ENCODE measurements at places on chromosomes 16 and 17.
A peak's percentile ranks its signal among the peaks of the same experiment; 100 is the strongest.

- peak; percentile 58 for DNase-seq
Measured at GRCh38 chr16:28182183-28182582, 29.6 kb downstream of the XPO6 start.

DNA sequence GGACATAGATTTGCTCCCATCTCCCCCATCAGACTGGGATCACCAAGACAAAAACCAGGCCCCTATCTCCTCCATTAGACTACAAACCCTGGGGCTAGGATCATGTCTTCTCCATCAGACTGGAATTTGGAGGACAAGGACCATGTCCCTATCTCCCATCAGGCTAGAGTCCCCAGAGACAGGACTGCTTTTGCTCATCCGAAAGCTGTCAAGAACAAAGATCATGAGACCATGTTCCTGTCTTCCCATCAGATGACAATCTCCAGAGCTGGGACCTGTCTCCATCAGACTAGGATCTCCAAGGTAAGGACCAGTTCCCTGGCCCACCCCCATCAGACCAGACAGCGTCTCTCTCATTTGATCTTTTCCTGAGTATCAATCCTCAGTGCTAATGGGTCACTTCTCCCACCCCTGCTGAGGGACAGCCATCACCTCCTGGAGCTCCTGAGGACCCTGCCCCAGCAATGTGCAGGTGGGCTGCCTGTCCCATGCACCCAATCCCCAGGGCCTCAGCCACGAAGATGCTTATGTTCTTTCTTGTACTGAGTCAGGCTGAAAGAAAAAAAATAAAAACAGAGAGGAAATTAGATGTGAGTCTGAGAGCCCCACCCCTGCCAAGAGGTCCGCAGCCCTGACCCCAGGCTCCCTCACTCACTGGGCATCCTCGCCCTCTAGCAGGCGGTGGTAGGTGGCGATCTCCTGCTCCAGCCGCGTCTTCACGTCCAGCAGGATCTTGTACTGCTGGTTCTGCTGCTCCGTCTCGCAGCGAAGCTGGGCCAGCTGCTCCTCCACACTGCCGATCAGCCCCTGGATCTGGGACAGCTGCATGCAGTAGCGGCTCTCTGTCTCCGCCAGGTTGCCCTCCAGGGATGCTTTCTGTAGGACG is 90.3 kb downstream of the GOSR1 start:
- DNase-seq = no peak

- DNase-seq = no peak
Measured at GRCh38 chr17:9472541-9472940, 103.1 kb downstream of the STX8 start.

DNA sequence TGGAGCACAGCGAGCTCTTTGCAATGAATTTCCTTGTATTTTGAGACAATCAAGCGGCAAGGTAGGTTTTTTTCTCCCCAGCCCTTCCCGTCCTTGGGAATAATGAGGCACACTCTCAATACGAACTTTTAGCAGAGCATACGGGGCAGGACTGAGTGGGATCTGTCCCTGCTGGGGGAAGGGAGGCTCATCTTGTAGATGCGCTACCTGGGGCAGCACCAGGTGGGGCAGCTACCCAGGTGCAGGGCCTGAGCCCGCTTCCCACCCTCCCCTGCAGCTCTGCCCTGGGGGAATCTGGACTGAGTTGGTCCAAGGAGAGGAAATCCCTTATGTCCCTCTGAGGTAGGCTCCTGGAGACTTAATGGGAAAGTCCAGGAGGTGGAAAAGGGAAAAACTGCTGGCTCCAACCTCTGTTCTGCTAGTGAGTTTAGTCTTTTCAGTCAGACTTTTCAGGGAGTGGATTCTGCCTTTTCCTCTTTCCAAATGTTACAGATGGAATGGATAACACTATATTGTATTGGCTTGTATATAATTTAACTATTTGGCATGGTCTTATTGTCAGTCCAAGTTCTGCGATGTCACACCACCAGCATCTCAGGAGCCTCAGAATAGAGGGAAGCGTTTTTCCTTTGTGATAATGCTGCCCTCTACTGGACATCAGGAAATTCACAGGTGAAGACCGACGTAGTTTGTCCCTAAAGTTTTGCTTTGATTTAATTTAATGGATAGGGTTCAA is 9.6 kb upstream of the CES1 start:
- peak; percentile 56 for DNase-seq

- no peak for DNase-seq
Measured at GRCh38 chr16:17324451-17324850, 146.3 kb downstream of the XYLT1 start.

DNA sequence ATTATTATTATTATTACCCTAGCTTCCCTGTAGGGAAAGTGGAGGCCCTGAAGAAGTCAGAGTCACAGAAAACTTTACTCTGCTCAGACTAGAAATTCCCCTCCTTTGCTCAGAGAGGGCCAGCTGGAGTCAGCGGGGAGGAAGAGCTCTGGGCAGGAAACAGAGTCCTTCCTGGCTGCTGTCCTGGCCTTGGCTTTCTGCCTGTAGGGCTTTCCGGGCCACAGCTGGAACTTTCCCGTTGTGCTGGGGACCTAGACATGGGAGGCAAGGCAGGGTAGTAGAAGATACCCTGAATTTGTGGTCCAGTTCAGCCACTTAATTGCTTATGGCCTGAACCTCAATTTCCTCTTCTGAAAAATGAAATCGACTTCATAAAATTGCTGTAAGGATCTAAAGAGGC is 14.0 kb upstream of the CCL2 start:
- no peak for DNase-seq

- DNase-seq = peak; percentile 68
Measured at GRCh38 chr17:59521465-59522126, 43.8 kb upstream of the DHX40 start.
